Hematopoietic multipotent progenitor cell treated with erythropoietin and hydrocortisone succinate and interleukin-3 and kit ligand, for 6 days (in vitro differentiated cells): ENCODE measurements at places on chromosomes 7 and 10.

DNA sequence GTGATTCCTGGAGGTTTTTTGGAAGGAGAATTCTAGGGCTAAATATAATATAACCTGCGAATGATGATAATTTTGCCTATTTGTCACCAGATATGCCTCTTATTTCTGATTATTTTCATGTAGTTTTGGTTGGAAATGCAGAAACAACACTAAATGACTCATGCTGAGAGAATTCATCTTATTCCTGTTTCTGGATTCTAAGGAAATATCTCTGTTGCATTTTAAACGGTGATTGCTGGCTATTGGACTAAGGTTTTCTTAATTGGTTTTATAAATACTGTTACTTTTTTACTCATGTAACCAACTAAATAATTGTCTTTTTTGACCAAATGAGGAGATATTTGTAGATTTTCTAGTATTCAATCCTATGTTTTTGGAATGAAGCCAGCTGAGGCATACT, 204.9 kb upstream of the NPSR1 start:
- no peak for DNase-seq

GRCh38 chr10:108789919-108790318, 1133.4 kb downstream of the XPNPEP1 start:
- DNase-seq: no peak

- DNase-seq: no peak
These were observed 104.2 kb downstream of the KIF20B start for GRCh38 chr10:89805599-89806013.

- no peak for DNase-seq
These were observed 80.9 kb upstream of the AGBL3 start for GRCh38 chr7:134905375-134905774.

DNA sequence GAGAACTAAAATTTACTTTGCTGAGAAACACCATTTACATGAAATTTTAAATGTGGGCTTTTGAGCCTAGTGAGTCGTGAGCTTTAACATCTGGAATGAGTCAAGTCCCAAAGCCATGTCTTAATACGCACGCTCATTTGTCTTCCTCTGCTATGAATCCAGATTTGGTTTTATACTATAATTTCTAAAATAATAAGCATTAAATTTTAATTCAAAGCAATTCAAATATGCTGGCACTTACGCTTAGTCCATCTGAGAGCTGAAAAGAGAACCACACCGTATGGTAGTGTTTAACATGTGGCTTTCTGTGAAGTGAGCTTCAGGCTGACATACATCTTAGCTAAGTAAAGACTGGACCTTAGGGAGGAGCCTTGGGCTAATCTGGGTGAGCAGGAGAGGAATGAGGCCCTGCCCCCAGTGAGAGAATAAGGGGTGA, 52.2 kb downstream of the CUBN start:
- DNase-seq: no peak

GRCh38 chr7:111147708-111148533, 57.0 kb downstream of the LRRN3 start:
- DNase-seq: no peak

DNA sequence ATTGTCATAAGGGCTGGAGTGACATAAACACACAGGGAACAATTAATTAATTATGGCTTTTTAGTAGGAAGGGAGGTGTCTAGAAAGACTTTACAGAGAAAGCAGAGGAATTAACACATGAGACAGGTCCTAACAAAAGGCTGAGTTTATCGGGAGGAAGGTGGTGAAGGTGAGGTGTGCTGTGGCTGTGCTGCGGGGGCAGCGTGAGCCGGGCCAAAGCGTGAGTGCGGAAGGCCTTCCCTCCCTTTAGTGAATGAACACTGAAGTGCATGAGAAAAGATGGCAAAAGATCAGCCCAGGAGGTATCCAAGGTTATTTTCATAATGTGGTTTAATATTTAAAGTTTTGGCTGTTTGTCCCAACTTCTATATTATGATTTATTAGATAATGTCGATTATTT, 243.4 kb upstream of the PLXNA4 start:
- DNase-seq: no peak

DNA sequence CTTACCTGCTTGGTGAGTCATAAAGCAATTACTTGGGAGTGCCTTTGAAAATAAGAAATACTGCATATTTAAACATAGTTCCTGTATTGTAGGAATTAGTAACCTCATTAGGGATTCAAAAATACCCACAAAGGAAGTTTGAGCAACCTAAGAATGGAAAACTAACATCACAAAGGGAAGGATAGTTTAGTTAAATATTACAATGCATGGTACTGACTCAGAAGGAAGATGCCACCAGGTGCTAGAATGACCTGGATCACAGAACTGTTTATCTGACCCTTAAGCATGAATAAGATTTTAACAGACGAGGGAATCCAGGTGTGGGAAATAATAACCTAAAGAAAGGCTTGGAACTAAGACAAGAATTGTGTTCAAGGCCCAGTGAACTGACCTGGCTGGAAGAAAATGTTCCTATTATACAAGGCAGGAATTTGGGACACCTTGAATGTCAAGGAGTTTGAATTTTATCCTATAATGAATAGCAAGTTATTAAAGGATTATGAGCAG, 106.4 kb downstream of the GSAP start:
- no peak for DNase-seq

- DNase-seq: no peak
These were observed 65.8 kb downstream of the DNAJC12 start for GRCh38 chr10:67772151-67772550.

DNA sequence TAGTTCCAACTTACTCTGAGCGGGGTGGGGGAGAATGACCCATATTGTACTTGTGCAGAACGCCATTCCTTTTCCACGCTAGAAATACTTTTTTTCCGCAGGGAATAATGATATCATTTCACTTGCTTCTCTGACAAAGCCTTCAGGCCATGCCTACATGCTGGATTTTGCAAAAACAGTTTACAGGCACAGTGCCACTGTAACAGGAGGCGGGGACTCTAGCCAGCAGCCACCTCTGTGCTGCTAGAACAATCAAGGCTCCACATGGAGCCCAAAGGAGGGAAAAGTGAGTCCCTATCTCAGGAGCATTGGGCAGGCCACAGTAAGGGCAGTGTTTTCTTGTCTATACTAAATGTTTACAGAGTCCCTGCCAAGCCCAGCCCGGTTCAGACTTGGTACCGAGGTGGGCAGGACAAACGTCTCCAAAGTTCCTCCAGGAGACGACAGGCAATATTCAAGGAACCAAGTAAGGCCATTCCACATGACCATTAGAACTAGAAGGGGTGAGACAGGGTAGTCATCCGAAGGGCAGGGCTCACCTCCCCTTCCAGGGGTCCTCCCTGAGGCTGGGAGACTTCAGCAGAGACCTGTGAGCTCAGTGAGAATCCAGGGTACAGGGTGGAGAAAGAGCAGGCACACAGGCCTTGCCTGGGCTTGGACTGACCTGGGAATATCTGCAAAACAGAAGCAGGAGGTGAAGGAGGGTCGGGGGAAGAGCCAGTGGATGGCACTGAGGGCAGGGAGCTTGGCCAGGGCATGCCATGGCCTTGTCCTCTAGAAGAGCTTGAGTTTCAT, 90.9 kb upstream of the NPS start:
- no peak for DNase-seq

GRCh38 chr10:103733045-103733419, 122.3 kb downstream of the SH3PXD2A start:
- no peak for DNase-seq

DNA sequence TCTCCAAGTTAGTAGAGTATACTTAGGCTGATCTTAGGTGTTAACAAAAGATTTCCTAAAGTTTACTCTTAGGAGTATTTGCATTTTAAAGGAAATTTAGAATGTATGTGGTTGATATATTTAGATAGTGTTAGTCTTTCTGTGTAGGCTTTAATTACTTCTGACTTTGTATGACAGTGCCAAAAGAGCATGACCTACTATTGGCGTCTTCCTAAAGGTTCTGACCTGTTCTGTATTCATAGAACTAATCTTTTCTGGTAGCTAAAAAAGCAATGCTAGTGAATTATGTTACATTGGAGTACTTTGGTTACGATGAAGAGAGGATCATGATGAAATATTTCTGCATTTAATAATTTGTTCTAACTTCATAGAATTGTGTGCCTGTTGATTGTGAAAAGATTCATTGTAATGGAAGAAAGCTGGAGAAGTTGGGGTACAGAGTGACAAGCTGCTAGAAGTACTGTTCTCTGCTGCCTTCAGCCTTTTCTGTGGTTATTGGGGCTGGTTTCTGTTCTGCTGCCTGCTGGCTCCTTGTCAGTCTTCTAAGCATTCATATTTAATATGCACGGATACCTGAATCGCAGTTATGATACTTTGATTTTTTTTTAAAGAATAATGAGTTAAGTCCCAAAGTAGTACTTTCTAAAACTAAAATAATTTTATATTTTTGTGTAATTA, 13.2 kb downstream of the WAC start:
- DNase-seq: no peak

DNA sequence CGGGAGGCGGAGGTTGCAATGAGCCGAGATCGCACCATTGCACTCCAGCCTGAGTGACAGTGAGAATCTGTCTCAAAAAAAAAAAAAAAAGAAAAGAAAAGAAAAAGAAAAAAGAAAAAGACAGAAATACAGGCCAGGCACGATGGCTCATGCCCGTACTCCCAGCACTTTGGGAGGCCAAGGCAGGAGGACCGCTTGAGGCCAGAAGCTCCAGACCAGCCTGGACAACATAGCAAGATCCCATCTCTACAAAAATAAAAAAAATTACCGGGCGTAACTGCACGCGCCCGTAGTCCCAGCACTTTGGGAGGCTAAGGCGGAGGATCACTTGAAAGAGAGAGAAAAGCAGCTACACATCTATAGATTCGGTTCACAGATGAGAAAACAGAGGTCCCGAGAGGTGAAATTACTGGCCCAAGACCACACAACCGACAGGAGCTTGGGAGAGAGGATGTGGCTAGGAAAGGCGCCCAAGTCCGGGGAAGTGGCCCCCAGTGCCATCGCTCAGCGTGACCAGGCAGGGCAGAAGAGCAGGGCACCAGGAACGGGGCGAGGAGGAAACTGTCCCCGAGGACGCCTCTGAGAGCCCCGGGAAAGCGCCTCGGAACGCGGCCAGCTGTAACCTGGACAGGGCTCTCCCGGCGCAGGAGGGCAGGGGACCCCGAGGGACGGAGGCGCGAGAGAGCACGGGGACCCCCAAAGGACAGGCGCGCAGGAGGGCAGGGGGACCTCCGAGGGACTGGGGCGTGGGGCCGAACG, 612 bp downstream of the SNX8 start:
- peak; percentile 36 for DNase-seq
